ENCODE measurements at places on chromosomes 2 and 18.
A peak's percentile ranks its signal among the peaks of the same experiment; 100 is the strongest.

- no peak for DNase-seq
Measured at GRCh38 chr2:52931660-52932059, 835.9 kb upstream of the CHAC2 start.

- DNase-seq, result peak; percentile 50
Measured at GRCh38 chr2:31980674-31981356, 30.0 kb downstream of the MEMO1 start.

DNA sequence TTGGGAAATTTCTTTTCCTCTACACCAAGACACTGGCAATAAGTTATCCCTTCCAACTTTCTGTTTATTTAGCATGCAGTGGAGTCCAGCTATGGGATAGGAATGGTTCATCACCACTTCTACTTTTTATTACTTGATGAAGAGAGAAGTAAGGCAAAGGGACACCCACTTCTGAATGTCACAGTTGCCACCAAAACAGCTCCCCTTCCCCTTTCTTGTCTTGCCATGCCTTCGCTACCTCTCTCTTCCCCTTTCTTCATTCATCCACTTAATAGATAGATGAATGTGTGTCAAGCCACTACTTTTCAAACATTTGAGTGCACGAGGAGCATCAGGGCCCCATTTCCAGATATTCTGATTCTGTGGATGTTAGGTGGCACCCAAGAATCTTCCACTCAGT is 59.6 kb downstream of the KCTD18 start:
- DNase-seq, result no peak

GRCh38 chr2:211816754-211817153 is 721.8 kb downstream of the ERBB4 start:
- no peak for DNase-seq

GRCh38 chr2:237096911-237097310 is 11.2 kb downstream of the COPS8 start:
- no peak for DNase-seq

GRCh38 chr2:203739351-203739750 is 32.9 kb downstream of the CD28 start:
- DNase-seq, result no peak

- no peak for DNase-seq
Measured at GRCh38 chr2:3610881-3611505, 16.1 kb downstream of the COLEC11 start.

DNA sequence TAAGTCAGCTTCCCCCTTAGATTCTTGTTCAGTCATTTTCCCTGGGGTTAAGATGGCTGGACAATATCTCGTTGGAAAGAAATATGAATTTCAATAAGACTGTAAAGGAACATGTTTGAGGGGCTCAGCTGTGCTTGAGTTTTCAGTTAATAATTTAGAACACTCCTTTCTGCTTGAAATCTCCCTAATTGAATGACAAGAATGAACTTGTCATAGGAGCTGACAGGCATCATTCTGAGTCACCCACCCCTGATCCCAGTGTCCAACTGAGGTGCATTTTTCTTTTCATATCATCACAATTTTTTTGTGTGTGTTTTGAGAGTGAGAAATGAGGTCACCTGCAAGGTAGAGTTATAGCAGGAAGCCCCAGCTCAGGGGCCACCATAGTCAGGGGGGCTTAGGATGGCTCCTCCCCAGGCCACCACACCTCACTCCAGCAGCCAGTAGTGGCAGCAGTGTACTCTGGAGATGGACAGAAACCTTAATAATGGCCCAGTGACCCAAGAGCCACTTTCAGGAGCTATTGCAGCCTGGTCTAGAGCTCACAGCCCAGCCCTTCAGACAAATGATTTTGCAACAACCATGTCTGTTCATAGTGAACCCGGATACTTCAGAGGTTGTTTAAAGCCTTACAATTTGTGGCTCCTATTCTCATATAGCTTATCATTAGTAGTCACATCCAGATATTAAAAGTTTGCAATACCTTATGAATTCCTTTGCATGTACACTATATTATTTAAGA is 174.5 kb downstream of the MAIP1 start:
- no peak for DNase-seq

DNA sequence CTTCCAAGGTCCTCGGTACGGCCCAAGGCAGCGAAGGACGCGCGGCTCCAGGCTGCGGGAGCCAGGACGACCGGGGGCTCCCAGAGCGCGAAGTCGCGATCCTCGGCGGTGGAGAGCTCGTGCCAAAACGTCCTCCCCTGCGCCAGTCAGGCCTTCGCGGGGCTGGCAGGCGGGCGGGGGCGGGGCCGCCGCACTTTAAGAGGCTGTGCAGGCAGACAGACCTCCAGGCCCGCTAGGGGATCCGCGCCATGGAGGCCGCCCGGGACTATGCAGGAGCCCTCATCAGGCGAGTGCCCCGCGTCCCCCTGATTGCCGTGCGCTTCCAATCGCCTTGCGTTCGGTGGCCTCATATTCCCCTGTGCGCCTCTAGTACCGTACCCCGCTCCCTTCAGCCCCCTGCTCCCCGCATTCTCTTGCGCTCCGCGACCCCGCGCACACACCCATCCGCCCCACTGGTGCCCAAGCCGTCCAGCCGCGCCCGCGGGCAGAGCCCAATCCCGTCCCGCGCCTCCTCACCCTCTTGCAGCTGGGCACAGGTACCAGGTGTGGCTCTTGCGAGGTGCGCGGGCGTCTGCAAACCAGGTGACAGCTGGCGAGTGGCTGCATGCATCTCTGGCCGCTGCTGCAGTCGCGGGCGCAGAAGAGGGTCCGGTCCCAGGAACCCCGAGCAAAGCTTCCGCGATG is at the start of gene CIDEA:
TSS of gene CIDEA (plus strand) at position 226 of the 684 bp plus-strand sequence. CDS start at position 249, 23 bp downstream.
- DNase-seq, result no peak

DNA sequence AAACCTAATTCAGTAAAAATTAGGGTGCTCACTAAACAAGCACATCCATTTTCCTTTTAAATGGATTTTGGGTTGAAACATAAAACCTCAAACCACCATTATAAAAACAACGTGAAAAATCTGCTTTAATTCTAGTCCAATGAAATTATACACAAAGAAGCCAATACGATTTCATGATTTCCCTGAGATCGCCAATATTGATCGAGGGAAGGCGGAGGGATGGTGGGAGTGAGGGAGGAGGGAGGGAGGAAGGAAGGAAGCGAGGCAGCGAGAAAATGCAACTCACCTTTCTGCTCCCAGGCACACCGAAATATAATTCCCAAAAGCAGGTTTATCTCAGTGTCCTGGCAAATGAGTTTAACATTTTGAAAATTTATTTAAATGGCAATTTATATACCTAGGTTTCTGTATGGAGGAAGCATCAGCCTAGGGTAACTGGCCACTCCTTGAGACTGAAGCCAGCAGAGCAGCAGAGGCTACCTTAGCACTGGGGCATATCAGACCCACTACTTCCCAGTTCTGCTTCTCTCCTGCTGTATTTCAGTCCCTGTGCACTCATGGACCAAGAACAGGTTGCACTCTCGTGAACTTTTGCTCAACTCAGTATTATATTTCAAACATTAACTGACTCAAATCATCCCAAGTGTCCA is 2.3 kb upstream of the ONECUT2 start:
- no peak for DNase-seq

- DNase-seq, result no peak
Measured at GRCh38 chr2:205776139-205776538, 93.8 kb downstream of the NRP2 start.

DNA sequence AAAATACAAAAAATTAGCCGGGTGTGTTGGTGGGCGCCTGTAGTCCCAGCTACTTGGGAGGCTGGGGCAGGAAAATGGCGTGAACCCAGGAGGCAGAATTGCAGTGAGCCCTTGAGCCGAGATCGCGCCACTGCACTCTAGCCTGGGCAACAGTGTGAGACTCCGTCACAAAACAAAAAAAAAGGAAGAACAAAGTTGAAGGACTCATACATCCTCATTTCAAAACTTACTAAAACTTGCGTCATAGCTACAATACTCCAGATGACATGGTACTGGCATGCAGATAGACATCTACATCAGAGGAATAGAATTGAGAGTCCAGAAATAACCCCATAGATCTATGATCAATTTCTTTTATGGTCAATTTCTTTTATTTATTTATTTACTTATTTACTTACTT is 13.6 kb upstream of the CYP27C1 start:
- no peak for DNase-seq

- no peak for DNase-seq
Measured at GRCh38 chr2:16223161-16223840, 283.0 kb downstream of the MYCN start.

GRCh38 chr2:70986499-70987189 is 8.0 kb downstream of the TEX261 start:
- no peak for DNase-seq

DNA sequence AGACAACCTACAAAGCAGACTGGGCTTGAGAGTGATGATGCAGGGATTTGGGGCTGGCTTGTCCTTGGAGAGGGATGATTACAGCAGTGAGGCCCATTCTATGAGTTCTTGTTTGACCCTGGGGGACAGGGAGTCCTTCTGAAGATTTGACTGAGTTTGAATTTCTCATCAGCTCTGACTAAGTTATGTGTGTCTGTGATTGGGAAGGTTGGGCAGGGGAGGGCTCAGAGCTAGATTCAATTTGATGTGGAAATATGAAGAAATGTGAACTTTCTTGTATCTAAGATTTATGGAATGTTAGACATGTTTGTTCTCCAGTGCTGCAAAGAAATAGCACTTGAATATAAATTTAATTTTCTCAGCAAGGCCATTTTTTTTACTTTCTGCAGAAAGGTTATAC is 19.9 kb upstream of the IL1R2 start:
- DNase-seq, result no peak

- no peak for DNase-seq
Measured at GRCh38 chr2:27379836-27380625, 503 bp downstream of the ZNF513 start.

DNA sequence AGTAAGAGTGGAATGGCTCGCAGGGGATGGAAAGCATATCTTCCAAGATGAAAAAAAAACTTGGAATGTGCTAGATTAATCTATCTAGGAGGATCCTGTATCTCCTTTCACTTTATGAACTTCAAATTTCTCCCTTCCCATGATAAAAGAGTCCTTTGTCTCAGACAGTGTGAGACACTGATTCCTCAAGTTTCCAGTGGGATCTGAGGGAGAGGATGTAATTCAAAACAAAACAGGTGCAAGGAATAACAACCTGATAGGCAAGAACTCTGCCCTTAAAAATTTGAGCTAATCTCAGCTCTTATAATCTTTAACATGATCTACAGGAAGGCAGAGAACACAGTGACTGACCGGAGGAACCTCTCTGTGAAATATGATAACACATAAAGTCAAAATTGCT is 162.0 kb upstream of the ZFP36L2 start:
- no peak for DNase-seq

GRCh38 chr2:237043866-237044265 is 41.8 kb upstream of the COPS8 start:
- DNase-seq, result no peak

- no peak for DNase-seq
Measured at GRCh38 chr18:50734886-50735285, 84.9 kb downstream of the MRO start.

DNA sequence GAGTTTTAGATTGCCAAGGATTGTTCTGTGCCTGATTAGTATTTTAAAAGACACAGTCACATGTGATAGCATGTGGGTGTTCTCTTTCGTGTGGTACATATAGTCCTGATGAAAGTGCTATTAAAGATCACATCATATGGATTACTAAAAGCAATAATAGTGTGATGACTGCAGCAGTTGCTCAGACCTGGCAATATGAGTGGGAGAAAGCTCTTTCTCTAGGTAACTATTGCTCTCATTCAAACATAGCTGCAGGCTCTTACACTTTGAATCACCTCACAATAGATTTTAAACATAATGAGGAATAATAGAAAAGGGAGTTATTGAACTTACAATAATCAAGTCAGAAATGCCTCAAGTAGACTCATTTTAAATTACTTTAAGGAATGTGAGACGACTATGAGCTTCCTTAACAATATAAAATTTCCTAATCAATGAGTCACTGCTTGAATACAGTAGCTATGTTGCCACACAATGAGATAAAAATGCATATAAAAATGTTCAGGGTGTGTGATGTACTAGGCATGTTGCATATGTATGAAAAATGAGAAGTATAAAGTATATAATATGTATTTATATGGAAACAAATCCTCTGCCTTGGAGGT is 452.1 kb downstream of the TMX3 start:
- no peak for DNase-seq

DNA sequence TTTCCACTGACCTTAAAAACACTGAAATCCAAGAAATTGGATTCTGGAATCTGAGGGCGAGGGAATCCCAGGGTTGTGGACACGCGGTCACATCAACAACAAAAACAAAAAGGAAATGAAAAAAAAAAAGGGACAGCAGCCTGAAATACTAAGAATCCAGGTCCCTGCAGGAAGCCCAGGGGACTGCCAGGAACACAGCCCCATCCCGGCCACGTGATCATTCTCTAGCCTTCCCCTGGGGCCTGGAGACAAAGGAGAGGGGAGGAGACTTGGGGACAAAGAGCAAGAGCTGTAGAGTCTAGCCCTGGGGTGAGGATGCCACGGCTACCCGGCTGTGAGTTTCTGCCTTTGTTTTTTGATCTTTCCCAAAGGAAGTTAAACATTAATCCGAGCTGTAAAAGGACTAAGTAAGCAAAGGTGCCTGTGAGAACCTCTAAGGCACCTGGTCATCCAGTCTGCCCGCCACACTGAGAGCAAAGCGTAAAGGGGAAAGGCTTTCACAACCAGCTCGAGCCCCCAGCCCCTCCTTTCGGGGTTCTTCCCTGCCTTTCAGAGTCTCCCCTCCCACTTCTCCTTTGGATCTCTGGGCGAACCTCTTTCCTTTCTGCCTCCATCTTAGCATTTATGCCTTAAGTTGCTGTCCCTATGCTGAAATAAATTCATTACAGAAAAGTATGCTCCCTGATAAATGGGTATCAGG is 57.9 kb upstream of the MSH2 start:
- DNase-seq, result no peak

DNA sequence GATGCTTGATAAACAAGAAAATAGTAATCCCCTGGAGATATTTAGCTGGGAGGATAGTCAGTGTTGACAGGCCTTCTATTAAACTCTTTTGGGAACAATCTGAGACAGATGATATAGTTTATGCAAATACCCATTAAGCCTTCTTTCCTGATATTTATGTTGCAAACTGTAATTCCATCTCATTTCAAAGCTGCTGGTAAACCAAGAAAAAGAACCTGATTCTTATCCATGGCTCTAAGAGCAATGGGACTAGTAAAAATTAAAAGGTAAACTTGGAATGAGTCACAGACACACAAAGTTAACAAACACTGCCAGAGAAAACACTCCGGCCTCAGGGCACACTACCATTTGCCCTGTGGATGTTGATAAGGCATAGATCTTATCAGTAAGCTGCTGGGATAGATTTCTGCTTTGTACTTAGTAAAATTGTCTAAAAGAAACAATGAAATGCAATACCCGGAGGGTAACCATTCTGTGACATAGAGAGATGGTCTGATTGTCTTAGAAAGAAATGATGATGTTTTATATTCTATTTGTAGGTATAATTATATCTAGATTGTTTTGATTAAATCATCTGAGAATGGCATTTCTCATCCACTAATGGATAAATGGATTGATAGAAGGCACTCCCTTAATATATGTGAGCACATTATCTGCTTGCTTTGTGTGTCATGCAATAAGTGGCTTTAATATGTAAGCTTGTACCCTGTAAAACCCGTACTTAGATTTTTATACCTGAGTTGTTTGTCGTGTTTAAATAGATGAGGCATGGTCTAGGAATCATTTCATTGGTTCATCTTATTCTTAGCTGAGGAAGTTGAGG is 13.2 kb downstream of the GALR1 start:
- no peak for DNase-seq
